ENCODE measurements at places on chromosomes 13 and 19. TPM values are rescaled to one million over a fixed set of nuclear protein-coding genes. Genes with fewer than 3 reads are reported as not detected.
A peak's percentile ranks its signal among the peaks of the same experiment; 100 is the strongest.

DNA sequence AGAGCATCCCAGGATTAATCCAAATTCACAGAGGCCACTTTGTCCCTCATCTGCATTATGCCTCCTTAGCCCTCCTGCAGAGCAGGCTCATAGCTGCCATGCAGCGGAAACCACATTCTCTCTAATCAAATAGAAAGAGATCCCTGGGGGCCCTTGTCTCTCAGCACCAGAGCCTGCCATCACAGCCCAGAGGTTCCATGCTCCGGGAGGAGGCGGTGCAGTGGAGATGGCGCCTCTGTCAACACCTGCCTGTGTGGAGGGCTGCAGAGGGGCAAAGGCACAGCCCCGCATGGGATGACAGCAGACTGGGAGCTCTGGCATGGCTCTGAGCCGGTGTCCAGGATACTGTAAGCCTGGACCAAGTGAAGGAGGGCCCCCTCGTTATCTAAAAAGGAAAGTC lies 111.3 kb downstream of the SLC7A1 start:
- DNase-seq = peak; percentile 61

DNA sequence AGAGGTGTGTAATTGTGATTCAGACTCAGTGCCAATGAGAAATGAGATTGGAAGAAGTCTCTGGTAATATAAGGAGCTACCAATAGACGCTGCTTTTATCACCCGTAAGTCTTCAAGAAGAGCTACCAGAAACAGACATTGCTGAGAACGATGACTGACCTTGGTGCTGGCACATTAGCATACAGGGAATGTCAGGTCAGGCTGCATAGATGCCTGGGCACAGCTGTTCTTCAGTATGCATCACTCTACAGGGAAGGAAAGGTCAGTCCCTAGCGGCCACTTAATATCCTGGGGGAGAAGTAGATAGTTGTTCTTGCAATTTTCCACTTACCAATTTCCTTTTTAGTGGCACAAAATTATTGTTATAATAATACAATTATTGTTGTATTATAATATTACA lies 380.4 kb downstream of the PCDH9 start:
- peak; percentile 41 for DNase-seq

DNA sequence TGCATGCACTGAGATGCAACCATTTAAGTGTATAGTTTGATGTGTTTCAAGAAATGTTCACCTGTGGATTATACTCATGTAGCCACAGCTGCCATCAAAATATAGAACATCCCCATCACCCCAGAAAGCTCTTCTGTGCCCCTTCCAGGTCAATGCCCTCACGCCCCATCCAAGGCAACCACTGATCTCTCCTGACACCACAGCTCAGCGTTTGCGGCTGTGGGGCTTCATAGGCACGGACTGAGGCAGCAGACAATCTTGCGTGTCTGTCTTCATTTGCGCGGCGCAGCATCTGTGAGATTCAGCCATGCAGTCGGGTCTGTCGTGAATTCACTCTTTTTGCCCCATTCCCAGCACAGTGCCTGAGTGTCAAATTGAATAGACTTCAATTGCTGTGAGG lies 153.8 kb upstream of the UQCRFS1 start:
- DNase-seq = peak; percentile 34

The KLK3 gene
- not detected for total RNA-seq

The SMG9 gene
- total RNA-seq = 44.6 TPM

- peak; percentile 38 for DNase-seq
Observed at GRCh38 chr13:53074114-53074513, 45.5 kb downstream of the OLFM4 start.

The ZNF548 gene
- 15.2 TPM for total RNA-seq

DNA sequence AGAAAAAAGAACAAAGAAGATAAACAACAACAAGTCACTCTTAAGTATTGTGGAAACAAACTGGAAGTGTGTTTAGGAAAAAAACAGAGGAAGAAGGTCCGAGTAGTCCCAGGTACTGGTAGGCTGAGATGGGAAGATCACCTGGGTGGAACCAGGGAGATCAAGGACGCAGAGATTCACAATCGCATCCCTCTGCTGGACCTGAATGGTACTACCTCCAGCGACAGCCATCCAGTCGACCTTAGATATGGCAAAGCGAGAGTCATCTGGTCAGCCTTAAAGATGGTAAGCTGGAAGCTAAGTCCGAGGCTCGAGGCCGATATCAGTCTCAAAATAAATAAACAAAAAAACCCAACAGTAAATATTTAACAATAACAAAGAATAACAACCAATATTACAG lies 44.9 kb upstream of the ZNF91 start:
- peak; percentile 77 for DNase-seq

DNA sequence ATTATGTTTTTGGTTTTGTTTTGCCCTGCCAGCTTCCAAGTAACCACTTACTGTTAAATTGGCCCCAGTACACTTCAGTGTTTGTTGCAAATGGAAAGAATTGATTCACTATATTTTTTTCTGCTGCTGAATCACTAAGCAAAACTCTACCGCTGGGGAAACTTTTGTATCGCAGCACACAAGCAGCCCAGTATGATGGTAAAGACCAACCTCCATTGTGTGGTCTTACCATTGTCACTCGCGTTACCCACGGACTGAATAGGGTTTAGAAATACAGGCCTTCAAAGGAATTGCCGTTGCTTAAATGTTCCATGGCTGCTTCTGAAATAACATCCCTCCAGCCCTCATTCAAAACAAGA lies 7.9 kb downstream of the SPATA13 start:
- DNase-seq = peak; percentile 22

- no peak for DNase-seq
Observed at GRCh38 chr13:70817576-70817975, 709.3 kb upstream of the KLHL1 start.

DNA sequence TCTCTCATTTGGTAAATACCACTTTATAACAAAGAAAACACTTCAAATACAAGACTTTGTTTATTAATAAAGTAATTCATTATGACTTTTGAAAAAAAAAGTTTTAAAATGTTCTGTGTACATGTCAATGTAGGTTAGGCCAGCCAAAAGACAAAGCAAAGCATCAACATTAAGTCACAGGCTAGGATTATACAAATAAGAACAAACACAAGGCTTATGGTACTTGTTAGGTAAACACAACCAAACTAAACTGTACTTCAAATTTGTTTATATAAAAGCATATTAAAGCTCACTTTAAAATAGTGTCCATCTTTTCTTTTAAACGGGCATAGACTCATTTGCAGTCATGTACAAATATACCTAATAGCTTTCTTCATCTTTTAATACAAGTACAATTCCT lies 86.6 kb downstream of the ZDHHC20 start:
- DNase-seq = no peak

The ATP8B3 gene
- total RNA-seq = 2.3 TPM

The PPFIA3 gene
- 6.1 TPM for total RNA-seq

The MADCAM1 gene
- total RNA-seq = 0.46 TPM

GRCh38 chr13:27954406-27954851 lies 14.7 kb downstream of the CDX2 start:
- peak; percentile 79 for DNase-seq

DNA sequence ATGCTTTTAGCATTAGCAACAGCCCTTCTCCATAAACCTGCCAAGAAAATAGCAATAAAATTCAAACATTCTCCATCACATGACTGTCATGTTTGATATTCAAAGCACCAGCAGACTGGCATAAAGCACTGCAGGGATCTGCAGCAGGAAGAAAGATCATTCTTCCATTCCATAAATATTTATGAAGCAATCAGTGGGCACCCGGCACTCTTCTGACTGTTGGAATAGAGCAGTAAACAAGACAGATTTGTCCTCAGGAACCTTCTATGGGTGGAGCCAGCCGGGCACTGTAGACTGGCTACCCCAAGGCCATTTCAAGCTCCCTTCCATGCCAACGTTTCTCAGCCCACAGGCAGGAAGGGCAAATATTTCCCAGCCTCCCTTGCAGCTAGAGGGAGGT lies 25.5 kb downstream of the PLA2G4C start:
- no peak for DNase-seq

The RPS28 gene
- total RNA-seq = 1,671 TPM

DNA sequence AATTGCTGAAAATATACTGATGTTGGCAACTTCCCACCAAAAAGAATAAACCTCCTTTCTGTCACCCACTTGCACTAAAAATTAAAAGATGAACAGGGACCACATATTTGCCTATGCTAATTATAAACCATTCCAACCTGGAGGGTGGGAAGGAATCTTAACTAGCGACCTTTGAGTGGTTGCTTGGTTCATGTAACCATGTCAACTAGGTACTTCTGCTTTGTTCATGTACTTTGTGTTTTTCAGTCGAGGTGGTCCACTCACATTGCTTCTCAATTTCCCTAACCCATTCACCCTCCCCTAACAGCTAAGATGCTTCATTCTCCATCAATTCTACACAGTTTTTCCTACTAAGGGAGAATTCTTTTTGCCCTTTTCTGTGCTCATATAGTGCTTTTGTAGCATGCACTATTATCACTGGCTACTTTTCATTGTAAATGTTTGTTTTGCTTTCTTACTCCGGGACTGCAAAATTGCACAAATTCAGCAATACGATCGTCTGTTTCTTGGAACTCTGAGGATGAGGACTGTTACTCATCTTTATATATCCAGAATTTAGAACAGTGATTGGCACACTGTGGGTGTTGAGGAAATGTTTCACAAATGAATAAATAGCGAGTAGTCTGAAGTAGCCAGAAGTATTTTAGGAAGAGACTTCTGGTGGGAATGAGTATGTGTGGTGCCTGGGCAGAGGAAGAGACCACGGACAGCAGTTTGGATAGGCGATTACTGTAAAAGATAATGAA lies 187.5 kb downstream of the GPC6 start:
- DNase-seq = no peak

GRCh38 chr13:96672016-96672415 lies 322.3 kb downstream of the OXGR1 start:
- DNase-seq = no peak

The TLE2 gene
- 74.6 TPM for total RNA-seq

GRCh38 chr19:4577020-4577782 lies 17.7 kb upstream of the SEMA6B start:
- DNase-seq = peak; percentile 82

The APLP1 gene
- total RNA-seq = 8.8 TPM

DNA sequence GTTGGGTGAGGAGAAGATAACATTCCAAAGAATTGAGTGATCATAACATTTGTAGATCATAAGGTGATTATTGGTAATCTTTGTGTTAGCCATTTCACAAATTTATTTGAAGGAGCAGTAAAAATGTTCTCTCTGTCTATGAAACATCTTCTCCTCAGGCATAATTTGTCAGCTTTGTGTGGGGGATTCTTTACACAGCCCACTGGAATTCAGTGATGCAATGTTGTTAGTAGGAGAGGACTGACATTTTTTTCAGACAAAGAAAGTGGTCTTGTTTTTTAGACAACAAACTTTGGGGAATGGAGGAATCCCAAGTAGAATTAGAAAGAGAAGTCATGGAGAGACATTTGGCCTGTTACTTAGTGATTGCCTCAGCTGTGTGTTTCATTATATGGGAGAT lies 100.3 kb downstream of the ITGBL1 start:
- no peak for DNase-seq

DNA sequence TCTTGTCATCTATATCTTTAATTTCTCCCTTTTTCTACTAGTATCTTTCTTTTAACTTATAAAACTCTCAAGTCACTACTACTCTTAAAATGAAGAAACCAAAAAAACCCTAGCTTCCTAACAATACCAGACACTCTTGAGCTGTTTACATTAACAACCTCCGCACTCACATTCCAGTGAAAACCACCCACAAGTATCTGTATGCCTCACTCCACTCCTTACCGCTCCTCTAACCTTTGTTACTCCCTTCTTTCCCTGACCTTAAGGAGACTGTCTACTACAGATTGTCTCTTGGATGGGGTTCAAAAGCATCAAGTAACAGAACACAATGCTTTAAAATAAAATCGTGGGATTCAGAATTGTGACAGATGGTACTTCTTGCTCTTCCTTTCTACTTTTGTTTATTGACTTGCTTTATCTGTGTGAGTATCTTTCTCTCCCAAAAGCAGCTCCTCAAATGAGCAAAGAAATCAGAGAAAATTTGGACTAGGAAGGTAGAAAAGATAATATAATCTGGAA lies 110.0 kb upstream of the FBXL3 start:
- DNase-seq = no peak

The FUT3 gene
- 1.3 TPM for total RNA-seq

- no peak for DNase-seq
Observed at GRCh38 chr19:51071095-51071405, 6.2 kb upstream of the KLK13 start.

DNA sequence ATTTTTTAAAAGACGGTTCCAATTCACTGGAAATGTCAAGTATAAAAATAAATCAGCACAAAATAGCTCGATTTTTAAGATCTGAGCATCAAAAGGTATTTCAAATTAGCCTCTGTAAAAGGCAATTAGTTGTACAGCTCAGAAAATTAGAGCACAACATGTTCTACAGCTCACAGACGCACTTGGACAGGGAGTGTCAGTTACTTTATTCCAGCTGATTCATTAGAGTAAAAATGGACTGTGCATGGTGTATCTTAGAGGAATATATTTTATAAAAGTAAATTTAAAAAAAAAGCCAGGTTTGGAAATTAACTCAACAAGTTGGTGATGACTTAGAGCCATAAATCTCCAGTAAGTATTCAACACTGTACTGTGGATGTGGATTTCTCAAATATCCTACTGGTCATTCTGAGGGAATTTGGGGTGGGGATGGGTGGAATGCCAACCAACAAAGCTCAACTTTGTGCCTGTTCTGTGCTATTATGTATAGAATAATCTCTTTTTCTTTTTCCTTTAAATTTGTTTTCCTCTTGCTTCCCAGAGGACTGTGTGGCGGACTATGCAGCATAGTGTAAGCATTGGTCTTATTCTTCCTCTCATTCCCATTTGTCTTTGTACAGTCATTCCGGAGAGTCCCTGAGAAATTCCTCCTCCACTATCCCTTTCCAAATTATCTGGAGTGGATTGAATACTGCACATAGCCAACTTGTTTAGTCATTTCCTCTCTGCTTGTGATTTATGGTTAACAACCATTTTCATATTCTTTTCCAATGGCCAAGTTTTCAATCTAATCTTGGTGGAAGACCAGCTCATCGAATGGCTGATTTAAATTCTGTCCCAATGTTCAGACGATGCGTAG lies 169.3 kb downstream of the DCT start:
- DNase-seq = no peak

The VAV1 gene
- 0.52 TPM for total RNA-seq

The ZFR2 gene
- 16.4 TPM for total RNA-seq

The PSG3 gene
- not detected for total RNA-seq

The MPHOSPH8 gene
- 19.5 TPM for total RNA-seq

The TEX29 gene
- not detected for total RNA-seq

The KCNN1 gene
- total RNA-seq = 8.2 TPM

Data from endodermal cell (in vitro differentiated cells).